Chondrocyte (in vitro differentiated cells): ENCODE measurements at places on chromosomes 16 and 17. TPM values are rescaled to one million over a fixed set of nuclear protein-coding genes. Genes with fewer than 3 reads are reported as not detected.

ASB16 gene
- total RNA-seq, result not detected in 3 replicates

HOXB1 gene
- total RNA-seq, result not detected in 3 replicates

NPTX1 gene
- 16.1 to 20.3 TPM (median 16.5 TPM) in 3 replicates for total RNA-seq

SCN4A gene
- not detected in 3 replicates for total RNA-seq

- H3K4me1 ChIP-seq, result no peaks in the 10 kb centered on the region
- peaks cover 46% of the 10 kb centered on the region for H3K27me3 ChIP-seq
- no peak overlapping the region for H3K27ac ChIP-seq
- no peaks in the 10 kb centered on the region for H3K36me3 ChIP-seq
Measured at GRCh38 chr17:74715144-74715543, 2.4 kb upstream of the CD300LF start.

GRCh38 chr17:68290268-68290954 is 516 bp downstream of the SLC16A6 start:
- H3K36me3 ChIP-seq, result no peaks in the 10 kb centered on the region
- peak overlapping the region; percentile 77 for H3K4me3 ChIP-seq
- H3K27ac ChIP-seq, result no peak overlapping the region
- no peak for DNase-seq
- peaks cover 10% of the 10 kb centered on the region for H3K27me3 ChIP-seq
- H3K4me1 ChIP-seq, result peaks cover 16% of the 10 kb centered on the region

DNA sequence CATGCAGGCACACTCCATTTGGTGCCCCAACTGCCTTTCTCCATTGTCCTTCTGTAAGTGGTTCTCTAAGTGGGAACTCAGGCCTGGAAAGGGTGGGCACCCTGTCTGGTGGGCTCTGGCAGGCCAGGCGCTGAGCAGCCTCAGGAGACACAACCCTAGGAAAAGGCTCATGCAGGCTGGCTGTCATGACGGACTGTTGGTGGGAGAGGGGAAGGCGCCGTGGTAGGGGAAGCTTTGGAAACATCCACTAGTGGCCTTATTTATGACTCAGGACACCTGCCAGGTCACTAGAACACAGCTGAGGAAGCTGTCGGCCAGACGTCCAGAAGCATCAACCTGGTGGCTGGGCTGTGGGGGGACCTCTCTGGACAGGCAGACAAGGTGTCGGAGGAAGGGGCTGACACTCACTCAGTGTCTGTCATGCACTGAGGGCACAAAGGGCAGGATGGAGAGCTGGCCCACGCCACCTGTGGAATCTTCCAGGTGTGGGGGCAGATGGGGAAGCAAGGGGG is 216.0 kb downstream of the SEC14L1 start:
- H3K27me3 ChIP-seq, result no peaks in the 10 kb centered on the region
- peaks cover 2% of the 10 kb centered on the region for H3K36me3 ChIP-seq
- H3K4me1 ChIP-seq, result peaks cover 21% of the 10 kb centered on the region

DNA sequence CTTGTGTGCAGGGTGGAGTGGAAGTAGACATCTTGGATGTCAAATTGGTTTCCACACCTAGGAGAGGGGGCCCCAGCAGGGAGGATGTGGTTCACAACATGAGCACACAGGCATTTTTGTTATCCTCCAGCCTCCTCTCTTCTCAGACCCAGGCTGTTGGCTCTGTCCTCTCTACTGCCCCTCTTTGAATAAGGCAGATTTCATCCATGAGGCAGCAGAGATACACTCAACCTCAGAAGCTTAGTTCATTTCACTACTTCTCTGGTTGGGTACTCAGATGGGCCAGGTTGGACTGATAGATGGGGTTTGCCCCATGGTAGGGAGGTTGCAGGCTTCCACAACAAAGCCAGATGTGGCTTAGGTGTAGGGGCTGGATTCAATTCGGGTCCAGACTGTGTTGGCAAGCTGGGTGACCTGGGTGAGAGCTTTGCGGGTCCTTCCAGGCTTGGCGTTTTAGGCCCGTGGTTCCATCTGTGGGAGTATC is 22.2 kb upstream of the NFATC3 start:
- no peak overlapping the region for H3K27ac ChIP-seq
- peak; percentile 17 for DNase-seq
- H3K36me3 ChIP-seq, result peaks cover 9% of the 10 kb centered on the region
- H3K4me3 ChIP-seq, result no peak overlapping the region
- H3K27me3 ChIP-seq, result no peaks in the 10 kb centered on the region

- H3K36me3 ChIP-seq, result no peaks in the 10 kb centered on the region
- H3K27ac ChIP-seq, result peak overlapping the region; percentile 98
Measured at GRCh38 chr16:75264457-75264998, 13.1 kb upstream of the BCAR1 start.

DNA sequence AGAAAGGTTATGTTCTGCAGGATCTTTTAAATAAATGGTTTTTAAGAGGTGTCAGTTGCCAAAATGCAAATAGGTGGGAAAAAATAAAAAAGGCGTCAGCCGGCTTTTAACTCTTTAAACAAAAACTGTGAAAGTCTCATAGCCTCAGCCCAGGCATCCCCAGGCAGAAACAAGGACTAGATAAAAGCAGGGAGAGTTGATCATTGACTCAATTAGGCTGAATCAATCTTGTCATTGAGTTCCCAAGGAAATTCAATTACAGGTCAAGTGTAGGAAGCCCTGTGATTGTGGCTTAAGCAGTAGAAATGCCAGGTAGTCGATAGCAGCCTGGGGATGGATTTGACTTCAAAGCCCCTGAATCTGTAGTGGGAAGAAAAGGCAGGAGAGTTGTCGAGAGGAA is 30.8 kb upstream of the GUCY2D start:
- peaks cover 9% of the 10 kb centered on the region for H3K36me3 ChIP-seq
- peaks cover 13% of the 10 kb centered on the region for H3K27me3 ChIP-seq
- no peak overlapping the region for H3K4me3 ChIP-seq
- no peak for DNase-seq
- H3K4me1 ChIP-seq, result no peaks in the 10 kb centered on the region
